ENCODE measurements at places on chromosomes 11 and 22.

DNA sequence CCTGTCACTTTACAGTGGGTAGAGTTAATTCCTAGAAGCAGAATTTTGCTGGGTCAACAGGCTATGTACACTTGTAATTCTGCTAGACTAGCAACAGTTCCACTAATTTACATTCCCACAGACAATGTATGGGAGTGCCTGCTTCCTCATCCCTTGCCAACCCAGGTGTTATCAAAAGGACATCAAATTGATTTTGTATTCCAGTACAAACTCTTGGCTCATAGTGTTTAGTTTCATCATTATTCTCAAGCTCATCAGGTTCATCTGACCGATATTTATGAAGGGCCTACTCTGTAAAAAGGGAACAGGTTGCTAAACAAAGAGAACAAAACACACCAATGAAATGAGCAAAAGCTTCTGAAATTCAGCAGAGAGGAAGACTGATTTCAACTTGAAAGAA is 30.7 kb downstream of the PITPNB start:
- DNase-seq, result no peak

DNA sequence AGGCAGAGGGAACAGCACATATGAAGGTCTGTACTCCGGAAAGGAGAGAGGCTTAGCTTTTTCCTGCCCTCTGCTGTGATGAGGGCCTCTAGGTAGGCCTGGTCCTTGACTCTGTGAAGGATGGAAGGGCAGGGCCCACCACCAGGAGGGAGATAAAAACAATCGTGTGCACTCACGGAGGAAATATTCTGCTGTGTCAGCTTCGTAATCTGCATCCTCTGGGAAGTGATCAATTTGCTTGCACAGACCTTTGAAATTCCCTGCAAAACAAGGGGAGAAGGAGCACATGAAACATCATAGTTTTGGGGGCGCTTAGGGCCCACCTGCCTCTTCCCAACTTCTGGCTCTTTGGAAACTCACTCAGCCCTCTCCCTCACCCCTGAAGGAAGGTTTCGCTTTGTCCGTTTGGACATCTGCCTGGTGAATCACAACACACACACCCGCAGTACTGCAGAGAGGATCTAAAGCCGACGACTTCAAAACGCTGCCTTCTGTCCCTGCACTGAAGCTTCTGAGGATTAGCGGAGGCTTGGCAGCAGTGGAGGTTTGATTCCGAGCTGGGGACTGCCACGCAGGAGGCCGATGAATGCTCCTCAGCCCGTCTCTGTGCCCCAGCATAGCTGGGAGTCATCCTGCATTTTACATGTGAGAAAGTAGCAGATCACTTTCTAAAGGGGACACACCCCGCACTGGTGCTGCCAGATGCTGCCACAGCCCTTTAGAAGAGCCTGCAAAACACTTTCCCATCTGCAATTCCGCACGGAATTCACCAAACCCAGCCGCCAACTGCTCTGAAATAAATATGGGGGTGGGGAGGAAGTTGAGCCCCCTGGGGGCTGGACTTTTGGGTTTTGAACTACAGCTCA is 58.6 kb upstream of the EIF3D start:
- DNase-seq, result no peak

- DNase-seq, result no peak
These were observed 1.5 kb downstream of the RAB30 start for GRCh38 chr11:83070044-83070701.

DNA sequence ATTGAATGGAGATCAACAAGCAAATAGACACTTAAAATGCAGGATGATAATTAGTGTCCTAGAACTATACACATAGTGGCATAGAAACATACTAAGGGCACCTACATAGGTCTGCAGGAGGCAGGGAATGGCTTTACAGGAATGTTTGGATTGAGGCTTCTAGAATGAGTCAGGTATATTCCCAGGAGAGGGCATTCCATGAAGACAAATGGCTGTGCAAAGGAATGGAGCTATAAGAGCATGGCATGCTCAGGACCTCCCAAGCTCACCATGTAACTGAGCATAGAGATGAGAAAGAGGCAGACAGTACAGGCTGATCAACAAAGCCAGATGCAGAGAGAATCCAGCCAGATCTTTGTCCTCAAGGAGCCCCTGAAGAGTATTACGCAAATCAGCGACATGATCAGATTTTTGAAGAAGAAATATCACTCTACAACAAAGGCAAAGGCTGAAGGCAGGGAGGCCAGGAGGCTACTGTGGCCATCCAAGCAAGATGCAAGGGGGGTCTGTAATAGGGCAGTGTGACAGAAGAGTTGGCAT is 211.1 kb upstream of the MTNR1B start:
- DNase-seq, result no peak
